ENCODE measurements at places on chromosomes 5 and 9.

DNA sequence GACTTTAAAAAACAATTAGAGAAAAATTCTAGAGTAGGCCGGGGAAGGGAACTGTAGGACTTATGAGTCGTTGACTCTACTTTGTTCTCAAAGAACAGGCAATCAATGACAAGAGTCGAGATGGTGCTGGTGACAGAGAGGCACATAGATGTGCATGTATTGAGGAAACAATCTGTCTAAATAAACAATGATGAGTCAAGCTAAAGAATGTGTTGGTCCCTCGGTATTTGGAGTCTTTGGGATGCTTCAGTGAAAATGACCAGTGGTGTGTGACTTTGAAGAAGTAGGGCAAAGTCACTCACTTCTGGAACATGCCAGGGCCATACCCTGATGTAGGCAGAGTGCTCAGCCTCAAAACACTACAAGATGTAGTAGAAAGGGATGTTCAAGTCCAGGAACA, 288.1 kb upstream of the PANK3 start:
- DNase-seq = no peak

GRCh38 chr5:135718151-135718550, 116.3 kb upstream of the SLC25A48 start:
- DNase-seq = no peak

GRCh38 chr9:88278036-88278435, 110.2 kb upstream of the SPIN1 start:
- no peak for DNase-seq

- no peak for DNase-seq
These were observed 58.0 kb upstream of the SYNPO start for GRCh38 chr5:150582241-150583109.

- DNase-seq = no peak
These were observed 109.9 kb downstream of the EDIL3 start for GRCh38 chr5:84274585-84275468.

DNA sequence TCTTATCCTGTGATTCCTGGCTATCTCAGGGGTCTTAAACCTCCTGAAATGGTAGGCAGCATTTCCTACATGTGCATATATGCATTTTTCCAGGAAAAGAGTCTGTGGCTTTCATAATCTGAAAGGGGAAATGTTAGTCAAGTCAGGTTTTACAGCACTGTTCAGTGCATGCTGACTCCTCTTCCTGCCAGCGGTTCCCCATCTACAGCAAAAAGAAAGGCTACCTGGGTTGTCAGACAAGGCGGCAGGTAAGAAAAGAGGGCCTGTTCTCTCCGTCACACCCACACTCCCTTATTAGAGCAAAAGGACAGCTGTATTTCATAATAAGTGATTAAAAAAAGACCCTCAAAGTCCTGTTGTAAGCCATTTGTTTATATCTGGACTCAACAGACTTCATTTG, 4.3 kb upstream of the SPATA6L start:
- no peak for DNase-seq

- no peak for DNase-seq
These were observed 457 bp downstream of the UGCG start for GRCh38 chr9:111896942-111897600.

DNA sequence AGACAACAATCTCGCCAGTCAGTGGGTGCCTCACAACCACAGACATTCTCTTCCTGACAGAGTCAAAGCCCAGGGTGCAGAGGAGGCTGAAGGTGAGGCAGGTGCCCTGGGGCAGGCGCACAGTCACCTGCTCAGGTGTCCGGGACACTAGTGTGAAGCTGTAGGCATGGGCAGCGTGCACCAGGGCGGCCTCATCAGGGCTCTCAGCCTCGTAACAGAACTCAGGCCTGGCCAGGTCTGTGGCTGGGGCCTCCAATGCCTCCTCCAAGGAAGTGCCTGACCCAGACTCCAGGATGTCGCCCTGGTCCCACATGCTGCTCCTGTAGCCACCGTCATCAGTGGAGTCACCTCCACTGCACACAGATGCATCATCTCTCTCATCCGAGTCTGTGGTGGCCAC, 198.7 kb downstream of the PTTG1 start:
- no peak for DNase-seq

DNA sequence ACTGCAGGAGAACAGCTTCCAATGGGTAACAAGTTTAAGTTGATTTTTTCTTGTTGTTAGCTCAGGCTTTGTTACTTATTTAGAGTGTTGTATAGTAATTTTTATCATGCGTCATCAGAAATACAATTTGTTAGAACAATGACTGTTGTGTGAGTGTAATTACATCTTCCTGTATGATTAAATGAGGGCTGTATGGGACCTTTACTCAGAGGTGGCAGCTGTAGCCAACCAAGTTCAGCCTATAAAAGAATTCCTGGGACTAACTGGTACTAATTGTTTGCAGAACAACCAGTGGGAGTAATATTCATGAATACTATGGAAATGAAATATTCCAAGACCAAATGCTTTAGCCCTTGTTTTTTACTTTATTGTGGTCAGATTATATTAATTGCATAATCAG, 30.8 kb upstream of the TJP2 start:
- DNase-seq = no peak

- no peak for DNase-seq
These were observed 146.5 kb downstream of the PPP2R2B start for GRCh38 chr5:146731909-146732659.

GRCh38 chr9:77544546-77544945, 103.6 kb downstream of the GNA14 start:
- DNase-seq = no peak

DNA sequence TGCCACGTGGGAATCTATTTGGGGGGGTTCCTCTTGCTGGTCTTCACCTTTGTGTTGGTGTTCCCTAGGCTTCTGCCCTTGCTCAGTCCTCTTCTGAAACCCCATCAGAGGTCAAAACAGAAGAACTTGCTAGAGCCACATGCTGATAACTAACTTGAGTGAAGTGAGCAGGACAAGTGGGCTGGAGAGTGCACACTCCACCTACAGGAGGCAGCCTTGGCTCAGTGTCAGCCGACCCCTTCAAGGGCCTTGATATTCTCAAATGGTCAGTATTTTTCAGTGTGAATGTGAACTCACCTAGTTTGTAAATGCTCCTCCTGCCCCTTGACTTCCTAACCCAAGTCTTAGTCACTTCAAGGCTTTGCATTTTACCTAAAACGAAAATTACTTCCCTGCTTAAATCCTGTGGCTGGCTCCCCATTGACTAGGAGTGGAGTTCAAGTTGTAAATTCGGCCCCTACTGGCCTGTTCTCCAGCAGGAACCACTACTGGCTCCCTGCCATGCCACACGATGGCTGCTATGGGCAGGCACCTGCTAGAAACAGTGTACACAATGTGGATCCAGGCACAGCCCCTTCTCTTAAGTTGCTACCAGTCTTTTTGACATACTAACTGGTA, 3.6 kb upstream of the SLC1A3 start:
- DNase-seq = no peak

DNA sequence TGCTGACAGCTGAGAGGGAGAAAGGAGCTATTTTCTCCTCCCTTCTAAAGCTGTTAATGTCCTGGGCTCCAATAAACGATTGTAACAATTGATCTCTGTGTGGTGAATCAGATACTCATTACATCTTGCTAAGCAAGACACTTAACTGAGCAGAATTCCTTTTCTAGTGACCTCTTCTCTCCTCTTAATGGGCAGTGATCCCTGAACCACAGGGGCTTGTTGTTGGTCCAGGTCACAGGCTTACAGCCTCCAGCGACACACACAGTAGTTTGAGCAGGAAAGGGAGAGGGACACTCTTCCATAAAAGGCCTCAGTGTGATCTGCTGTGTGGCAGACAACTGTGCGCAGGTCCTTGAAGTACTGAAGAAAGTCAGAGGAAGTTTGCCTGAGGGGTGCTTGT, 58.5 kb upstream of the MYO10 start:
- DNase-seq = no peak

All from vagina (tissue), 2 donors.